ENCODE measurements at places on chromosomes 7 and 10.

- DNase-seq: no peak
These were observed 4.0 kb upstream of the GCK start for GRCh38 chr7:44193011-44193802.

DNA sequence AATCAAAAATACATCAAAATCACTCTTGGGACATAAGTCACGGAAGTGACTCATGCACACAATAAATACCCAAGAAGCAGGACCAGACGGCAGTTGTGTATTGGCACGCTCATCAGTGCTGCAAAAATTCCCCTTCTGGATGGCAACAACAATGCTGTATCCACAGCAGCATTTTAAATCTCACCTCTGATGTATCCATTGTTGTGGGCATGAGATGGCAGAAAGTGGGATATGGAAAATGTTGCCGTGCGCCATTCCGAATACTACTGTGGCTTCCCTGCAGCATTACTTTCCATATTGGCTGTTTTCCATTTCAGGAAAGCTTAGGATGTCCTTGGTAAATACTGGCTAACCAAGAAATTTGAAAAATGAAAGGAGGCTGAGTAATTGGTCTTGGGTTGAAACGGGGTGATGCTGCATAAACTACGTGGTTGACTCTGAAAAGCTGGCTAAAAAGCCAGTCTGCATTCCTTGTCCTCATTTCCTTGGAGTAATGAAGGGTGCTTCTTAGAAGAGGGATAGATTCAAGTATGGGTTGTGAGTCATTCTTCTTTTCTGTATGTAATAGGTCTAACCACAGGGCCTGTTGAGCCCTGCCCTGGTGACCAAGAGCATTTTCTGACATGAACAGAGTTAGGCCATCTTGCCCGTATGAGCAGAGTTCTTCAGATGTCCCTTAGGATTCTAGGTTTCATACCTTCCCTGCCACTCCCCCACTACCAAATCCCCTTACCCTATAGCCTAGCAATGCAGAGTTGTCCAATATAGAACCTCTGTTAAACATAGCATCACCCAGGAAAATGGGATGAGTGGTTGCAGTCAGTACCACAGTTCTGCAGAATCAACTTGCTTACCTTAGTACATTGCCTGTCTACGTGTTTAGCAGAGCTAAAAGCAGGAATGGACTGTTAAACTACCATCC is 36.3 kb upstream of the TOMM7 start:
- DNase-seq: peak; percentile 91

DNA sequence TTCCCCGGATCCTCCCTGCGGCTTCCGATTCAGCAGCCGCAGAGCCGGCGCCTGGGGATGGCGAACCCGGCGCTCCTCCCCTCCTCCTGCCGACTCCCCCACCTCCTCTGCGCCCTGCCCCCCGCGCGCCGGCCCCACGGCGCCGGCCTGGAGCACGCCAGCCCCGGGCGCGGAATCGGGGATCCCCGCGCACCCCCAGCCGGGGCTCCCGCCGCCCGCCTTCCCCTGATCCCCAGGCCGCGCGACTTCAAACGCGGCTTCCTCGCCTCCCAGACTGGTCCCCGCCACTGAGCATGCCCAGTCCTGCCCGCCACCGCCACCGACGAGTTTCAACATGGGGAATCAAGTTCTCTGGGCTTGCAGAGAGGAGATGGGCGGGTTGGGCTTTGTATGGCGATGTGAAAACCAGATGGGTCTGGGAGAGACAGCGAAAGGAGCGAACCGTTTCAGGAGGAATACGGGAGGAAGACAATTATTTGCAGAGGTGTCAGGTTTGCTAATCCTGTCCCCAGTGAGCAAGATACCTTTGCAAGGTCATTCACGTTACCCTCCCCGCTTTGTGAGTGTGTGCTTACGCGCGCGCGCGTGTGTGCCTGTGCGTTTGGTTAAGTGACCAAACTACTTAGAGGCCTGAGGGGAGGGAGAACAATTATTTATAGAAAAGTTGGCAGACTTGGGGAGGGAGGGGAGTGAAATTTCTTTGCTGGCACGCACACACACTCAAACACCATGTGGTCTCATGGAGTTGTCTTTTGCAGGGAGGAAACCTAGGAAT is at the start of gene PANK1:
TSS of gene PANK1 (minus strand) at position 276 of the 775 bp plus-strand sequence. CDS start 351 bp downstream, outside the sequence.
- peak; percentile 93 for DNase-seq

GRCh38 chr7:30932562-30932961 is 20.9 kb downstream of the AQP1 start:
- DNase-seq: no peak

DNA sequence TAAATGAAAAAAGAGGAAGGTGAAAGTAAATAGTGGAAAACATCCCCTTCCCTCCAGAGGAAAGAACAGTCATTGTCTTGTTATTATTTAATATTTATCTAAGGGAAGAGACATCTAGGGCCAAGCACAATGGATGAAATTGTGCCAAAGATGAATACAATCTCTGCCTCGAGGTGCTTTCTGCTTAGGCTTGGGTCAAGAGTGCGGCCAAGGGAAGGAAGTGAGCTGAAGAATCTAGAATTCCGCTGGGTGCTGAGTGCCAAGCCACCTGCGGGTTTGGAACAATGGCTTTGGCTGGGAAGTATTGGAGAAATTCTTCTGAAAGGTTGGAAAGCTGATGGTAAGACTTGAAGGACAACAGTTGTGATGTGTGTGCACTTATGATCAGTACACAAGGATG is 531.3 kb upstream of the FZD8 start:
- no peak for DNase-seq

DNA sequence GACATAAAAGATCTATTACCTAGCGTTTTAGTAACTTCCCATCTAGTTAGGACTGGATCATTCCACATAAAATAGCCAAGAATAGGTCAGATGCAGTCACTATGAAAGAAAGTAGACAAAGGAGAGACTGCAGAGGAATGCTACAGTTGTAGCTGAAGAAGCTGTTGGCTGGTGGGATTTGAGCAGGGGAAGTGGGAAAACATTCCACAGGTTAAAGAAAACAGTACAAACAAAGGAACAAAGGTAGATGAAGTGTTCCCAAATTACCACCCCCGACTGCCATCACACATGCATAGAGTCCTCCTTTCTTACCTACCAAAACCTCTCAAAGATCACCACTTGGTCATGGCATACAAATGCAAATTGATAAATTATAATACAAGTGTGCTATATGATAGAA is 41.8 kb downstream of the DLD start:
- DNase-seq: no peak

DNA sequence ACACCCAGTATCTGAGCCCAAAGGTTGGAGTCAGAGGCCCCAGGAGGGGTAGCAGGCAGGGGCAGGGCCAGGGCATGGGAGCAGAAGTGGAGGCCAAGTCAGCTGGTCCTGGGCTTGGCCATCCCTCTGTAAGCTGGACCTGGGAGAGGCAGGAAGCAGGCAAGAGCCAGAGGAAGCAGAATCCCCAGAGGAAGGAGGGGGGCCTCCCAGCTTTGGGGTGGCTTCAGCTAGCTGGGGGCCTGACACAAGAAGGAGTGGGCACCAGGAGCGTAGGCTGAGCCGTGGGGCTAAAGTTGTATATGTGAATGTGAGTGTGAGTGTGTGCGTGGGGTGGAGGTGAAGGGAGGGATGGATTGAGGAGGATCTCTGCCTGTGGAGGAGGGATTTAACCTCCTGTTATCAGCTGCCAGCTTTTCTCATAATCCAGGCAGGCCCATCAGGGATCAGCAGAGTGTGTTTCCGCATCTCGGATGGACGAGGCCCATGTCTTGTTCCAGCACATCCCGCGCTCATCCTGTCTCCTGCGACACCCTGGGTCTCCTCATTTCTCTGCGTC is 54.0 kb downstream of the NEURL1 start:
- DNase-seq: no peak

GRCh38 chr10:31929261-31930022 is 811 bp upstream of the ARHGAP12 start:
- DNase-seq: peak; percentile 61

GRCh38 chr10:26334932-26335573 is 103.1 kb upstream of the APBB1IP start:
- peak; percentile 72 for DNase-seq

- DNase-seq: peak; percentile 80
These were observed 52.6 kb upstream of the TMEM106B start for GRCh38 chr7:12158334-12159060.

DNA sequence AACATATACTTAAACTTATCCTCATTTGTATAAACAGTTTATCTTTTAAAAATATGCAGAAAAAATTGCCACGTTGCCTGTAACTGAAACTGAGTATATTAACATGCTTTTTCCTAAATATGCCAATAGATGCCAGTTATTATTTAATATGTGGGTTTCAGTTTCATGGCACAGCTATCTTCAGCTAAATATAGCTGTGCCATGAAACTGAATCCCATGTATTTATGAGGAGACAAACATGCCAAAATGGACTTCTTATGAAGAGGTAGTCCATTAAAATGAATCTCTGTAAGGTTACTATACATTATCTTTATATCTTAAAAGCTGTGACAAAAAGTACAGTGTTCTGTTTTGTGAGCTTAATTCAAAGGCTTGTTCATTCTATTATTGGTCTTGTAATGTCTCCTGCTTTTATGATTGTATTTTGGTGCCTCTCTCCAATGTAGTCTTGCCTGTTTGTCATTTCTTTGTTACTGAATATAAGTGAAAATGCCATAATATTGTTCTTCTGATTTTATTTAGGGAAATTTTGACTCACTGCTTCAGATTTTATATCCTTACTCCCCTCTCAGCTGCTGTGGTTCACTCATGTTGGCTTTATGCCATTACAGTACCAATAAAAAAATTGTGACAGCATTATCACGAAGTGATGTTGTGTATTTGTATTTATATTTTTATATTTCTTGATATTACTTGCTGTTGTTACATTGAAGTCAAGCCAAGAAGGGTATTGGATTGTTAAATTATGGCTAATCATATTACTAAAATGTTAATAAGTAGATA is 34.3 kb upstream of the CACNA2D1 start:
- DNase-seq: no peak

- DNase-seq: peak; percentile 75
These were observed at the start of gene CCM2 for GRCh38 chr7:45000093-45001032. Gene CCM2 (plus strand): TSS chr7:45000201. CDS start chr7:45000334, 133 bp downstream.

DNA sequence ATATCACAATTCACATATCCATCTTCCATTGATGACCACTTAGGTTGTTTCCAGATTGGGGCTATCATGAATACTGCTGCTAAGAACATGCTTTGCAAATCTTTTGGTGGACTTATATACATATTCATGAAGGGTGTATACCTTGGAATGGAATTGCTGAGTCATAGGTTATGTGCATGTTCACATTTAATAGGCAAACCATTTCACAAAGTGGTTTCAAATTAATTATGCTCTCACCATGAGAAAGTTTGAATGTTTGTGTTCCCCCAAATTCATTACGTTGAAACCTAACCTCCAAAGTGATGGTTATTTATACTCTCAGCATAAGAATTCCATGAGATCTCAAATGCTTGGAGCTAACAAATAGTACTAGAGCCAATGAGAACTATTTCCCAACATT is 86.4 kb downstream of the VPS41 start:
- DNase-seq: no peak

DNA sequence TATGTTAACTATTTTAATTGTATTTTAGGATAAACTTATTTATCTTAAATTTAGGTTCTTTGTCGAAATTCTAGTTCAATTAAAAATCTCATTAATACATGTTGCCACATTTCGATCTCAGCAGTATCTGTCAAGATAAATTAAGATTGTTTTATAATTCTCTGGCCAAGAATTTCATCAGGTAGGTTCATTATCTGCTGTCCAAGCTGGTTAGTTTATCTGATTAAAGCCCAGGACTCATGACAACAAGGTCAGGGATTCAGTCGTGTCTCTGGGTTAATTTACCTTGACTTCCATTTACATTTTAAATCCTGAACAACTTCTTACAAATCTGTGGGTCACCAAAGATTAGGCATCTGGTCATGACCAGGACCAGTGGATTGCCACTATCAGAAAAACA is 7.6 kb downstream of the STEAP4 start:
- no peak for DNase-seq

- peak; percentile 89 for DNase-seq
These were observed 48.4 kb downstream of the TES start for GRCh38 chr7:116258734-116259133.

- no peak for DNase-seq
These were observed 76.0 kb downstream of the PCGF5 start for GRCh38 chr10:91296471-91296870.

DNA sequence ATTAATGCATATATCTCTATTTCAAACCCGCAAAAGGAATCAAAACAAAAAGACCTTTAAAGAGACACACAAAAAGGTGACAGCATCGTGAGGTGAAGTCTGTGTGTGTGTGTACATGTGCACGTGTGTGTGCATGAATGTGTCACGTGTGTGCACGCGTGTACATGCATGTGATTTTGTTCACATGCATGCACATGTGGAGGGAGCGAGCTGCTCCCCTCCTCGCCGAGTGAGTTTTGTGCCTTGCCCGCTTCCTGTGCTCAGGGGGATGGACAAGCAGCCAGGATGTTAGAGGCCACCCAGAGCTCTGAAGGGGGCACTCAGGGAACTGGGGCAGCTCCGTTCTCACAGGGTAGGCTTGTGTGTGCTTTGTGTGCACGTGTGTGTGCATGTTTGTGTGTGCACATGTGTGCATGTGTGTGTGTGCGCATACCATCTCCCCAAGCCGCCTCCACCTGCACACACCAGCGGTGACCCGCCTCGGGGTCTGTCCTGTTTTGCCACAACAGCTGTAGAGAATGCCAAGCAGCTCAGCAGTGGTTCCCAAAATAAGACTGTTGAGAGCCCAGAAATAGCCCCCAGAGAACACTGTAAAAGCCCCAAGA is 191.2 kb downstream of the PTPRN2 start:
- DNase-seq: no peak

DNA sequence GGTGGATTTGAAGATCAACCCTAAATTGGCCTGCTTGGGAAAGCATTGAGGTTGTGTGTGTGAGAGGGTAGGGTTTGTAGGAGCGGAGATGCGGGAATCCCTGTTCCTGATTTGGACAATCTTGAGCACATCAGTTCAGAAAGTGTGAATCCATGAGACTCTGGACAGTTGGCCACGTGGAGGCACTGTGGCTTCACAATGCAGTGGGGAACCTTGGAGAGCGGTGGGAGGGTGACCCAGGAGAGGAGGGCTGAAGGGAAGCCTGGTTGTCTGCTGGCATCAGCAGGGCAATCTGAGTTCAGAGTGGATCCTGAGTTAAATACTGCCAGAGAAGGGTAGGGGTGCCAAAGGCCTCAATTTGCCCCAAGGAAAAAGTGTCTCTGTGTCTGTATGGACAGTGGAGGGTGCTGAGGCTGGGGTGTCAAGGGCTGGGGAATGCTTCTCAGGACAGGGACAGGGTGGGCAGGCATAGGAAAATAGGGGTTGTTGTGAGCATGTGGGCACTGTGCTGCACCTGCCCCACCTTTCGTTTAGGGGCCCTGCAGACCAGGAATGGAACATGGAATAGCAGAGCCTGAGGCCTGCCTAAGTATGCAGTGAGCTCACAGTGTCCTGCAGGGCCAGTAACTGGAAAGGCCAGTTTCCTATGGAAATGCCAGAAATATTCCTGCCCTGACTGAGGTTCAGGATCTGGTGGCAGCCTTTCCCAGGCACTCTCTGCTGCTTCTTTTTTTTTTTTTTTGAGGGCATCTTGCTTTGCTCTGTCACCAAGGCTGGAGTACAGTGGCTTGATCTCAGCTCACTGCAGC is 162.9 kb upstream of the PRSS58 start:
- DNase-seq: peak; percentile 28

DNA sequence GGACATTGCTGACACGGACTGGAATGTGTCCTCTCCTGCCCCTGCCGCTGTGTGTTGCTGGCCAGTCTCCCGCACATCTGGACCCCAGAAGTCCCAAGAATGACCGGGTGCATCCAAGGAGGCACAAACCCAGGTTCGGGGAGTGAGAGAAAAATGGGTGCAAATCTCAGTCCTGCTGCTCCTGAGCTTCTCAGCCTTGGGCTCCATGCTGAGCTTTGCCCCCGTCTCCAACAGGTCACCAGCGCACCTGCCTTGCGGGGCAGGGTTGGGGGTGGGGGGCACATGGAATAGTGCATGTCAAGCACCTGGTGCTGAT is 6.0 kb upstream of the NANOS1 start:
- DNase-seq: no peak

- peak; percentile 51 for DNase-seq
These were observed 164.1 kb upstream of the ADO start for GRCh38 chr10:62640411-62640810.

All from adipocyte (in vitro differentiated cells).